ENCODE measurements at places on chromosomes 1 and 21. TPM values are rescaled to one million over a fixed set of nuclear protein-coding genes. Genes with fewer than 3 reads are reported as not detected.

DNA sequence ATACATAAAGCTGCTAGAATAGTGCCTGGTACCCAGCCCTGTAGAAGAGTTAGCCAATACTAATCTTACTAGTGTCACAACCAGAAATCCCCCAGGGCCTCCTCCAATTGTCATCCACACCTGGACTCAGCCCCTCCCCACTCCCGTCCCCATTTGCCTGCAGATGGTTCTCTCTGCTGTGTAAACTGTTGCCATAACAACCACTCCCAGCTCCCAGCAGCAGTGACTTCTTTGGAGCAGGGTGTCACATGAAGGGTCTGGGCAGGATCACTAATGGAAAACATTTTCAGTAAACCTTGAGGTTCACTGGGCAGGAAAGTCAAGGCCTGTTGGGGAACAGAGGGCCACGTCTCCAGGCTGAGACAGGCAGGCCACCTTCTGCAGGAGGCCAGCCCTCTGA, 126.0 kb upstream of the IPO9 start:
- DNase-seq, result no peak

GRCh38 chr1:22273686-22274681, 131.1 kb upstream of the WNT4 start:
- DNase-seq, result no peak

- no peak for DNase-seq
These were observed 202.9 kb upstream of the FGGY start for GRCh38 chr1:59094001-59094400.

GRCh38 chr21:44379991-44380865, 26.8 kb downstream of the TRPM2 start:
- DNase-seq, result no peak

DNA sequence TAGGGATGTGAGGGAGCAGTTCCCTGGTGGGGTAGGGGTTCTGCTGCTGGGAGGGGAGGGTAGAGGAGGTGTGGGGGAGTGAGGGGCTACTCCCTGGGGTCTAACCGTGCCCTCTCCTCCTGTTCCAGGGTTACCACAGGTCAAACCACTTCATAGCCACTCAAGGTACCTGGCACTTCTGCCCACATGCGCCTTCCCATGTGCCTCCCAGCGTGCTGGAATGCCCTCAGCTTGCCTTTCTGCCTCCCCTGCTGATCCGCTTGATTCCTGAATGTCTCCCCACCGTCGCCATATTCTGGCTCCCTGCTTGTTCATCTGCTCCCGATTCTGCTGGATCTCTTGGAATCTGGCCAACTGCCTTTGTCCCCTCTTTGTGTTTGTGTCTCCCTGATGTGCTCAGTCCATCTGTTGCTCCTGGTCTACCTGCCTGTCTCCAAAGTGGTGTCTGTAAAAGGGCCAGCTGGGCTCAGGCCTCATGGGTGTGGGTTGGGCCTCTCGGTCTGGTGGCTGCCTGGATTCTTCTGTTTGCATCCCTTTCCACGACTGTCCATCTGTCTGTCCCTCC, 74.4 kb downstream of the PTPRU start:
- DNase-seq, result no peak

DNA sequence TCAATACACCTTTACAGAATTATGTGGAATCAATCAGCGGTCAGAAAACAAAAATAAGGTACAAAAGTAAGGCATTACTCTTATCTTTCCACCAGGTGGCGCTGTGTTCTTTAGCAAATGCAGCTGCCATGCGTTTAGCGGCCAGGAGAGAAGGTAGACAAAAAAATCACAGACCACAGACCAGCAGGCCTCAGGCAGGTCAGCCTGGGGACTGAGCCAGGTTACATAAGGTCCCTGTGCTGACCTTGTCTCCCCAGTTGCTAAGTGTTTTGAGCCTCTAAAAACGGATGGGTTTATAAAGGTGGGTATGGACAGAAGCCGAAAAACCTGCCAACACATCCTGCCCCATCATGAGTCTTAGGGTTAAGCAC, 2.8 kb downstream of the RGS16 start:
- DNase-seq, result no peak

DNA sequence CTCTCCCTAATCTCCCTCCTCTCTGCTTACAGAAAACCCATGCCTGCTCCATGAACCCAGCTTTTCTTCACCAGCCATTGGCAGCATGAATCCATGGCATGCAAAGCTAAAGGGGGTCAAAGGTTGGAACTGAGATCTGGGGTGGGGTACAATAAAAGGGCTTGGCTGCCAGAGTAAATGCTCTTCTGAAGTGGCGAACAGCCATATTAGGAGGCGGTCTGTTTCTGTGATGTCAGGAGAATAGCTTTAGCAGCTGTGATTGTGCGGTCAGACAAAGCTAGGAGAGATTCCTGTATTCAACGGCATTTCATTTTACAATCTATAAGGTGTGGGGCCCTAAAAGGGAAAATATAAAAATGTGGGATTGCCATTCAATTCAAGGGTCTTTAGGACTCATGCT, 71.7 kb upstream of the TMPRSS2 start:
- no peak for DNase-seq

DNA sequence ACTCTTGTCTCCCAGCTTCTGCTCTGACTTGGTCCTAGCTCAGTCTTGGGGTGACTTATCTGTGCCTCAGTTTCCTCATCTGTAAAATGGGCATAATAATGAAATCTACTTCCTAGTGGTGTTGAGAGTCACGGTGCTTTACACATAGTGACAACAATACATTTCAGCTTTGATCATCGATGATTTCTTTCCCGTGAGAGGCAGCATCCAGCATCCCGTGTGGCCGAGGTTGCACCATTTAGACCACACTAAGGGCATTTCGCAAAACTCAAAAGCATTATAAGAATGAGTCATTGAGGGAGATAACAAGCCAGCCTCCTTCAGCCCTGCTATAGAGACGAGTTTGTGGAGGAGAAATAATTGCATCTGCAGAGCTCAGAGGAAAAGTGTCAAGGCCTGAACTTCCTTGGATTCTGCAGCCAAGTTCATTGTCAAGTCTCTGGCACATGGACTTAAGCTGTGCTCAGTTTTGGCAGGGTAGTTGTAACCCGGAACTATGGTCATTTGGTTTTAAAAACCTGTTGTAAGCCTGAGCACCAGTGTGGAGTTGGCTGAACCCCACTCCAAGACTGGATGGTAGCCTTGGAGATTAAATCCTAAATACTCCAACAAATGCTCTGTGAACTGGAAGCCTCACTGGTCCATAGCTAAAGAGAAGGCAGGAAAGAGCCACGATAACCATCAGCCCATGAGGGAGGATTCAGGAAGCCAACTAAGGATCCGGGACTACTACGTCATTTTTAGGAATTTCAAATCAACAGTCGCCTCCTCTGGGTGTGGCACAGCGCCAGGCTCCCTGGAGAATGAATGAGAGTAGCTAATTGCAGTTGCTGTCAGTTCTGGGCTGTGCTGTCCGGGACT, 64.2 kb downstream of the TCP10L start:
- DNase-seq, result no peak

DNA sequence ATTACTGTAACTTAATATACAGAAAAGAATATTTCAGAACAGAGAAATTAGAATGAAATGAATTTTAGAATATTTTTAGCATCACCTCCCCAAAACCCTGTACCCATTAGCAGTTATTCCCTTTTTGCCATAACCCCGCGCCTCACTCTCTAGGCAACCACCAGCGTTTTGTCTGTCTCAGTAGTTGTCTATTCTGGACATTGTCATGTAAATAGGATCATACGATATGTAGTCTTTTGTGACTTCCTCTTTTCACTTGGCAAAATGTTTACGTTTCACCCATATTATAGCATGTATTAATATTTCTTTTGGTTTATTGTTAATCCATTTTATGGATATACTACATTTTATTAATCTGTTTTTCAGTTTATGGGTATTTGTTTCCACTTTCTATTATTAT, 24.9 kb downstream of the SOAT1 start:
- DNase-seq, result no peak

- DNase-seq, result no peak
These were observed 16.5 kb downstream of the WNT3A start for GRCh38 chr1:228023294-228023639.

GRCh38 chr1:176205332-176205914, 1.7 kb downstream of the COP1 start:
- DNase-seq, result no peak

GRCh38 chr1:50917138-50918137, 42.6 kb downstream of the FAF1 start:
- no peak for DNase-seq

DNA sequence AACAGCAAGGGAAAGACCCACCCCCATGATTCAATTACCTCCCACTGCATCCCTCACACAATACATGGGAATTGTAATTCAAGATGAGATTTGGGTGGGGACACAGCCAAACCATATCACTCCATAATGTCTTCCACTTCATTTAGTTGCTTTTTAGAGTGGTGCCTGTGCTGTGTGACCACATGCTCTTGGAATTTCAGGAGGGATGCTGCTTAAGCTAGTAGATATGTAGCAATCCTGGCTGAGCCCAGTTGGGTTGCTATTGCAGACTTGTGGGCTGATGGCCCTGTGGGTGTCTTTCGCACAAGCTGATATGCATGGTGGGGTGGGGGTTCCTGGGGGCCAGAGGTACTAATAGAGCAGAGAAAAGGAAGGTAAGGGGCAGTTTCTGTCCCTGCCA, 160.4 kb upstream of the SYT6 start:
- no peak for DNase-seq

DNA sequence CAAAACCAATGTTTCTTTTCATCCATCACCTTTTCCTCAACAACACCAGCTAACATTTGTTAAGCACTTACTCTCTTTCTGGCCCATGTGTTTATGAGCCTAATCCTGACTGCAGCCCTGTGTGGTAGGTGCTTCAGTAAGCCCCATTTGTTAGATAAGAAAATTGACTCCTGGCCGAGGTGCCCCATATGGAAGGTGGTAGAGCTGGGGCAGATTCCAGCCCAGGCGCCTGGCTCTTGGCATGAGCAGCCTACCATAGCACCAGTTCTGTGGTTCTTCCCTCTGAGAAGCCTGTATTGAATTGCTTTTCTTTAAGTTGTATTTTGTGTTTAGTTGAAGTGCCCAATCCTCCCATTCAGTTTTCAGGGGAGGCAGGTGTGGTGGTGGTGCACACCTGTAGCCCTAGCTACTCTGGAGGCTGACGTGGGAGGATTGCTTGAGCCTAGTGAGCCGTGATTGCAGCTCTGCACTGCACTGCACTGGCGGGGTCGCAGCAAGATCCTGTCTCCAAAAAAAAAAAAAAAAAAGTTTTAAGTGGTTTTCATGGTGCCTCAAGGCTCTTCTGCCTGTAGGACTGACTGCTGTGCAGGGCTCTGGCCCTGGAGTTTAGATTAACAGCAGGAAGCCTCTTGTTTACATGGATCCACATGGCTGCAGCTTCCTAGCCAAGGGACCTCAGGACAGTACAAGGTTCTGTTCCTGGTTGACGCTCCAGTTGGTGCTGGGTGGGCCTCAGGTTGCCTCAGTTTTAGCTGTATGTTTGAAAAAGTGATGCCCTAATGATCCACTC, 125.9 kb downstream of the MRPS6 start:
- no peak for DNase-seq

DNA sequence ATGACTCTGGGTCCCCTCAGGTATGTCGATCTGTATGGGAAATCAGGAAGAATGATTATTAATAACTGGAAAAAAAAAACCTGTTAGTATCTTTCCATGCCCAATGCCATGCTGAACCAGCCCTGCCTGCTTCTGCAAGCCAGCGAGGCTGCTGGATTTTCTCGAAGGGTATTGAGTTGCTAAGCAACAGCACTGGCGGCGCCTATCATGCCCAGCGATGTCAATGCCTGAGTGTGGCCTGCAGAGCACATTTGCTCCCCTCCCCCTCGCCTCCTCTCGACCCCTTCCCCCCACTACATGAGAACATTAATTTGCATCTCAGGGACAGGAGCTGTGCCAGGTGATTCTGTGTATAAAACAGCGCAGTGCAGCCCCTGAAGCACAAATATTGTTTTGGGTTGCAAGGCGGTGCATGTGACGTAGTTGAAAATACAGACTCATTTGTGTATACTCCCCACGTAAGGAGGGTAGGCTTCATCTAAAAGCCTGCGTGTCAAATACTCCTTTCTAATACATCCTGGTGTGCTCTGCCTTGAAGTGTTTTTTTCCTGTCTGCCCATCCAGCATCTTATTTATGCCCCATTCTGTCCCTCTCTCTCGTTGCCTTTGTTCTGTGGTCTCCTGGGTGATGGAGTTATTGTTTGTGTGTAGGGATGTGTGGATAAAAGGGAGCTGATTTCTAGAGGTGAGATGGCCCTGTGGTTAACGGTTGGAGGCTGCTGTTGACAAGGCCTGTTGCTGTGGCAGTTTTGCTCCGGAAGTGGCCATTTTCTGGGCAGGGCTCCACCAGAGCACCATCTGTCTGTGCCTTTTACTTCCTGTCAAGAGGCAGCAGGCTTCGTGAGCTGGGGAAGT, 32.7 kb upstream of the ATP5PO start:
- no peak for DNase-seq

GRCh38 chr1:212287261-212287895, 2.2 kb downstream of the PPP2R5A start:
- DNase-seq, result no peak

GRCh38 chr1:16018308-16018707, 465 bp upstream of the HSPB7 start:
- DNase-seq, result no peak

DNA sequence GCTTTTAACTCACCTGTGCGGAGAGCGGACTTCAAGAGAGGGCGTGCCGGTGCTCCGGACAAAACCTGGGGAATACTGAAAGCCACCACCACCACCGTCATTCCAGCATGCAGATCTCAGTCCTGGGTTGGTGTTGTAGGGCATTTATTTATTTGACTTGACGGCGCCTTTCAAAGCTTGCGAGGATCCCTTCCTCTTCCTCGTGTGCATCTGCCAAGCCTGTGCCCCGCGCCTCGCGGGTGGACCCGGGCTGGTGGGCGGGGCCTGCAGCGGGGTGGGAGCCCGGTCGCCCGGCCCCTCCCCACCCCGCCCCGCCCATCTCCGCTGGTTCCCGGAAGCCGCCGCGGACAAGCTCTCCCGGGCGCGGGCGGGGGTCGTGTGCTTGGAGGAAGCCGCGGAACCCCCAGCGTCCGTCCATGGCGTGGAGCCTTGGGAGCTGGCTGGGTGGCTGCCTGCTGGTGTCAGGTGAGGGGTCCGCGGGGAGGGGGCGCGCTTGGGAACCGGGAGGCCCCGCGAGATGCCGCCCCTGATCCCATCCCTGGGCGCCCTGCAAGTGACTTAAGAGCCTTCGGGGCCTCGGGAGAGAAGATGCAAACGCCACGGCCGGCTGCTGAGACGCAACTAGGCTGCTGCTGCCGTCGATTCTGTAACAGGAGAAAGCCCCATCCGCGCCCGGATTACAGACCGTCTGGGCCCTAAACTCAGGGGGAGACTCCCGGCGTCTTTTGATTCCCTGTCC, at the start of gene IL10RB:
TSS of gene IL10RB (plus strand) at position 318 of the 739 bp plus-strand sequence. CDS start at position 417, 99 bp downstream.
- peak; percentile 63 for DNase-seq

The MSH4 gene
- polyA plus RNA-seq, result 0.20 TPM

The TMEM240 gene
- polyA plus RNA-seq, result 8.4 TPM

The IFI6 gene
- polyA plus RNA-seq, result 53.3 TPM

The TRAF3IP3 gene
- 1.4 TPM for polyA plus RNA-seq

The CLEC20A gene
- polyA plus RNA-seq, result 0.37 TPM

The INSRR gene
- 1.5 TPM for polyA plus RNA-seq

The DCDC2B gene
- 1.1 TPM for polyA plus RNA-seq

The PTPRC gene
- 5.6 TPM for polyA plus RNA-seq

The PGLYRP4 gene
- polyA plus RNA-seq, result not detected

The TMPRSS3 gene
- polyA plus RNA-seq, result 2.5 TPM

Measured in left renal pelvis (tissue), 4 donors.